Keratinocyte (primary cell): ENCODE measurements at places on chromosomes 11 and 22.

DNA sequence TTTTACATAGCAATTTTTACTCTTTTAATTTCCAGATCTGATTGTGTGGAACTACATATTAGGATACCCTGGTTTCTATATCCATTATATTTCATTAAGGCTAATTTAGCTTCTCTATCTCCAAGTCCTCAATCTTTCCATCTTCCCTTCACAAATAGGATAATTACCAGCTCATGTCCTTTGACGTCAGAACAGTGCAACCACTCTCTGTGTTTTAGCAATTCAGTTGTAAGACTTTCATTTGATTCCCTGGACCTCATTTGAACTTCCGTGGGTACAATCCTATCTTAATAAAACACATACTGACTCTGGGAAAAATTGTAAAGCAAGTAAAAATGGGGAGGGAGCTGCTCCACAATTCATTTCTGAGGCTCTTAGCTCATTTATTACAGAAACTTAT, 52.8 kb downstream of the FAM76B start:
- H3K4me3 ChIP-seq = no peak overlapping the region
- no peak overlapping the region for H3K27ac ChIP-seq
- no peaks in the 10 kb centered on the region for H3K4me1 ChIP-seq
- no peaks in the 10 kb centered on the region for H3K36me3 ChIP-seq

- DNase-seq = no peak
- no peak overlapping the region for H3K4me3 ChIP-seq
- H3K36me3 ChIP-seq = no peaks in the 10 kb centered on the region
- H3K4me1 ChIP-seq = peaks cover 3% of the 10 kb centered on the region
Observed at GRCh38 chr11:2271077-2271326, 614 bp upstream of the ASCL2 start.

DNA sequence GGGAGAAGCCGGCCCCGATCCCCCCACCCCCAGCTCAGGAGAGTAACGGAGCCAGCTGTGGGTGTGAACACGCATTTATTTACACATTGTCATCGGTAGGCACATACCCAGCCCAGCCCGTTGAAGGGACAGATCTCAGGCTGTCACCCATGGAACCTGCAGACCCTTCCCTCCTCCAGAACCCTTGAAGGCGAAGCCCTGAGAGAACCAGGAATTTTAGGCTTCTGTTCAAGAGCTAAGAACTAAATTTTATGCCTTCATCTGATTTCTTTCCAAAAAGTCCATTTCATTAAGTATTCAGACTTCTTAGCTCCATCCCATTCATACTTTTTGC, 379 bp upstream of the BRMS1 start:
- H3K4me1 ChIP-seq = peaks cover 31% of the 10 kb centered on the region
- H3K27me3 ChIP-seq = no peaks in the 10 kb centered on the region
- peak overlapping the region; percentile 70 for H3K4me3 ChIP-seq
- peaks cover 12% of the 10 kb centered on the region for H3K36me3 ChIP-seq
- DNase-seq = no peak
- peak overlapping the region; percentile 79 for H3K27ac ChIP-seq

- no peak overlapping the region for H3K4me3 ChIP-seq
- no peak for DNase-seq
- no peaks in the 10 kb centered on the region for H3K27me3 ChIP-seq
- H3K4me1 ChIP-seq = peaks cover 8% of the 10 kb centered on the region
- peaks cover 4% of the 10 kb centered on the region for H3K36me3 ChIP-seq
Observed at GRCh38 chr11:36373016-36374010, 77.2 kb downstream of the PRR5L start.

GRCh38 chr11:119608781-119609180, 120.2 kb downstream of the NECTIN1 start:
- no peaks in the 10 kb centered on the region for H3K36me3 ChIP-seq
- H3K27ac ChIP-seq = no peak overlapping the region
- peaks cover 7% of the 10 kb centered on the region for H3K4me1 ChIP-seq
- no peaks in the 10 kb centered on the region for H3K27me3 ChIP-seq
- no peak for DNase-seq

GRCh38 chr11:35041070-35041554, 97.9 kb upstream of the CD44 start:
- H3K27me3 ChIP-seq = no peaks in the 10 kb centered on the region
- H3K4me1 ChIP-seq = peaks cover 54% of the 10 kb centered on the region
- no peak for DNase-seq
- peak overlapping the region; percentile 99 for H3K27ac ChIP-seq
- no peaks in the 10 kb centered on the region for H3K36me3 ChIP-seq
- no peak overlapping the region for H3K4me3 ChIP-seq

GRCh38 chr22:26797910-26798309, 140.5 kb downstream of the MIAT start:
- H3K27me3 ChIP-seq = no peaks in the 10 kb centered on the region
- H3K4me1 ChIP-seq = peaks cover 8% of the 10 kb centered on the region
- H3K4me3 ChIP-seq = no peak overlapping the region
- no peaks in the 10 kb centered on the region for H3K36me3 ChIP-seq

DNA sequence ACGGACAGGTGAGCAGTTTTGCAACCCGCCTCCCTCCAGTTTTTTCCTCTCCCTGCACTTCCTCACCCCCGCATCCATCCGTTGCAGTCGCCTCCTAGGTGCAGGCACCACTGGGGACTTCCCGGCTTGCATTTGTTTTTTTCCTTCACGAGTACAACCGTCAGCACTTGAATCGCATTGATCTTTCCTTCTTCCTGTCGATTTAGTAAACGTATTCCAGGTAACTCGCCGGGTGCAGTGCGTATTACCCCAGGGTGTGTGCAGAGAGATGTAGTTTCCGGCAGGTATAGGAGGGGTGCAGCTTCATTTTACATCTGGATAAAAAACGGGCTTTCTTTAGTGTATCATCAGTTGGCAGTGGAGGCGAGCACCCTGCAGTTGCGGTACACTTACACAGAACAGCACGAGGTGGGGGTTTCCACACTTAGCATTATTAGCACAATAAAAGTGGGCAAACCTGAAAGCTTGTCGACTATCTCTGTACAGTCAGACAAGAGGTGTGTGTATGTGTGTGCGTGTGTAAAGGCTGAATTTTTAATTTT, at the start of gene SORL1-AS1:
Gene SORL1-AS1 (minus strand): TSS at position 359 of the 542 bp plus-strand sequence.
- no peaks in the 10 kb centered on the region for H3K36me3 ChIP-seq
- no peak for DNase-seq
- H3K4me3 ChIP-seq = peak within 1 kb of the TSS; percentile 69
- H3K4me1 ChIP-seq = peaks cover 19% of the 10 kb centered on the region

DNA sequence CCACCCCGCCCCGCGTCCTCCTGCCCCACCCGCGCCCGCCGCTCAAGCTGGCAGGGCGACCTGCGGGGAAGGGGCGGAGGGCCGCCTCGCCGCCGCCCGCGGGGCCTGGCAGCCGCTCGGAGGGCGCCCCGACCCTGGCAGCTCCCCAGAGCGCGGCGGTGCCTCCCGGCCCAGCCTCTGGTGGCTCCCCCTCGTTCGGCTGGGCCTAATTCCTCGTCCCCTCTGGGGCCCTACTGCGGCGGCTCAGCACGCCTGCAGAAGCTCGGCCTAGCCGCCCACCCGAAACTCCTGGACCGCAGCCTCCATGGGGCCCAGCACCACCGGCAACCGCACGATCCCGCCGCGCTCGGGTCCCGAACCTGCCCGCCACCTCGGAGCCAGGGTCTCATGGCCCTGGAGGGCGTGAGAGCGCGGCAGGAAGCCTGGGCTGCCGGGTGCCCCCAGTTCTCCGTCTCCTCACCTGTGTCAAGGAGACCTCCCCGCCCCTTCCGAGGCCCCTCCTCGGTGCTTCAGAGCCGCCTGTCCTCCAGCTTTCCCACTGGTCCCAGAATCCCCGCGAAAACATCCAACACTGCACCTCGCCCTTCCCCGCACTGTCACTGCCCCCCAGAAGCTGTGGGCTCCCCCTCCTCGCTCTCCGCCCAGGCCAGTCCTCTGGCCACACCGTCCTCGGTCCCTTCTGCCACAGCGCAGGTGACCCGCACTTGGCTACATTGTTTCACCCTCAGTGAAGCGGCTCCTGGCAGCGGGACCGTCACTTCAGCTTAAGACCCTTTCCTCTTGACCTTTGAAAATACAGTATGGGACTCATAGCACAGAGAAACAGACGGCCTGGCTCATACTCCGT, 613 bp upstream of the GSC2 start:
- H3K27me3 ChIP-seq = peaks cover 53% of the 10 kb centered on the region
- H3K36me3 ChIP-seq = no peaks in the 10 kb centered on the region
- H3K4me1 ChIP-seq = no peaks in the 10 kb centered on the region

- no peak overlapping the region for H3K27ac ChIP-seq
- H3K27me3 ChIP-seq = peaks cover 5% of the 10 kb centered on the region
- DNase-seq = no peak
- H3K36me3 ChIP-seq = no peaks in the 10 kb centered on the region
Observed at GRCh38 chr11:46322759-46323158, 24.5 kb upstream of the DGKZ start.

- H3K36me3 ChIP-seq = peaks cover 13% of the 10 kb centered on the region
- no peak overlapping the region for H3K4me3 ChIP-seq
- H3K27me3 ChIP-seq = no peaks in the 10 kb centered on the region
- H3K4me1 ChIP-seq = no peaks in the 10 kb centered on the region
- DNase-seq = no peak
Observed at GRCh38 chr11:118604566-118604965, 2.8 kb upstream of the PHLDB1 start.

DNA sequence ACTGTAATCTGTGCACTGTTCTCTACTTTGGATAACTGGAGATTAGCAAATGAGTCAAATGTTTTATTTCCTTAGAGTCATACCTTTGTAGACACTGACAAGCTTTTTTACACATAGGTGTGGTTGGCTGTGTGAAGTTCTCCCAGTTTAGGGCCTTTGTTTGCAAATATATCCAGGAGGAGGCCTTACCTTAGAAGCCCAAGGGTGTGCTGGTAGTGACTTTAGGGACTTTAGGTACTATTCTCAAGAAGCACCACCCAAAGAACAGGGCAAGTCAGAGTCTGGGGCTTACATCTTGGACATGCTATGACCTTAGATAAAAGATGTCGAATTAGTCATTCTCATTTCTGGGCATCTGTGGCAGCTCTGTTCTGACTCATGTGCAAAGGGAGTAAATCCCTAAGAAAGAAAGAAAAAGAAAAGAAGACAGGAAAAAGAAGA, 4.8 kb upstream of the FAR1 start:
- no peaks in the 10 kb centered on the region for H3K36me3 ChIP-seq
- H3K27me3 ChIP-seq = no peaks in the 10 kb centered on the region
- no peak overlapping the region for H3K4me3 ChIP-seq
- peaks cover 35% of the 10 kb centered on the region for H3K4me1 ChIP-seq
- DNase-seq = no peak

DNA sequence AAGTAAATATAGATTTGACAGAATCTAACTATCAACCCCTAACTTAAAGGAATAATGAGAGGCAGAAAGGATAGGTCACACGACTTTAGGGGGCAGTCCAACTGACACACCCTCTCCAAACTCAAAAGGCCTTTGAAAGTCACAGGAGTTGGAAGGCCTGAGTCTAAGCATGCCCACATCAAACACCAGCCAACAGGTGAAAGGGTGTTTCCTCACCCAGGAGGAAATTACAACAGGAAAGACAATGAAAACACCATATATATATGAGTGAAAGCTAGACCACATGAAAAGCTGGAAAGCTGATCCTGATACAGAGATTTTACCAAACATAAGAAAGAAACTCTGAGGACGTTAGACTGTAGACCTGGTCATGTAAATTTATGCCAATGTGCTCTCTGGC, 10.5 kb upstream of the DEPDC7 start:
- DNase-seq = no peak
- H3K4me3 ChIP-seq = no peak overlapping the region
- H3K27ac ChIP-seq = no peak overlapping the region
- H3K27me3 ChIP-seq = no peaks in the 10 kb centered on the region
- no peaks in the 10 kb centered on the region for H3K36me3 ChIP-seq

DNA sequence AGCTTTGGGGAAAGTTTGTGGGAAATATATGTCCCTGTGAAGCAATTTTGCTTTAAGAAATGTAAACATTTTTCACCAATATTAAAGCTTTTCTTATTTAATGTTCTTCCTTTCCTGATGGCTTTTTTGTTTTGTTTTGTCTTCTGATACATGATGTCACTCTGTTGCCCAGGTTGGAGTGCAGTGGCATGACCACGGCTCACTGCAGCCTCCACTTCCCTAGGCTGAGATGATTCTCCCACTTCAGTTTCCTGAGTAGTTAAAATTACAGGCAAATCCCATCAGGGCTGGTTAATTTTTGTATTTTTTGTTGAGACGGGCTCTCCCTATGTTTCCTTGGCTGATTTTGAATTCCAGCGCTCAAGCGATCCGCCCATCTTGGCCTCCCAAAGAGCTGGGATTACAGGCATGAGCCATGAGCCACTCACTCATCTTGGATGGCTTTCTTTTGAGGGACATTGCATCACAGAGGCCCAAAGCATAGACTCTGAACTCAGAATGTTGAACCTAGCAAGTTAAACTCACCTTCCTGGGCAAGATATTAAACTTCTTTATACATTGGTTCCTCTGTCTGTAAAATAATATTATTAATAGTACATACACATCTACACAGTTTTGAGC, 651 bp upstream of the CARD16 start:
- no peak overlapping the region for H3K4me3 ChIP-seq
- DNase-seq = no peak
- peak overlapping the region; percentile 65 for H3K27ac ChIP-seq
- H3K4me1 ChIP-seq = peaks cover 27% of the 10 kb centered on the region
- H3K27me3 ChIP-seq = no peaks in the 10 kb centered on the region

GRCh38 chr11:121421149-121421901, 30.8 kb upstream of the SORL1 start:
- no peak overlapping the region for H3K27ac ChIP-seq
- H3K36me3 ChIP-seq = no peaks in the 10 kb centered on the region
- H3K4me1 ChIP-seq = peaks cover 15% of the 10 kb centered on the region
- no peak for DNase-seq
- H3K4me3 ChIP-seq = no peak overlapping the region
- H3K27me3 ChIP-seq = peaks cover 6% of the 10 kb centered on the region

- H3K27ac ChIP-seq = no peak overlapping the region
- no peak for DNase-seq
- no peaks in the 10 kb centered on the region for H3K36me3 ChIP-seq
- no peaks in the 10 kb centered on the region for H3K27me3 ChIP-seq
- no peak overlapping the region for H3K4me3 ChIP-seq
Observed at GRCh38 chr22:46604306-46604690, 15.9 kb upstream of the GRAMD4 start.

GRCh38 chr11:2138431-2139122, 612 bp downstream of the IGF2 start:
- H3K4me3 ChIP-seq = no peak overlapping the region
- H3K36me3 ChIP-seq = no peaks in the 10 kb centered on the region
- DNase-seq = no peak
- no peak overlapping the region for H3K27ac ChIP-seq
- peaks cover 12% of the 10 kb centered on the region for H3K4me1 ChIP-seq

GRCh38 chr22:32880893-32881596, 79.5 kb downstream of the TIMP3 start:
- H3K36me3 ChIP-seq = no peaks in the 10 kb centered on the region
- H3K27me3 ChIP-seq = peaks cover 18% of the 10 kb centered on the region
- DNase-seq = no peak
- H3K27ac ChIP-seq = no peak overlapping the region
- H3K4me1 ChIP-seq = no peaks in the 10 kb centered on the region

DNA sequence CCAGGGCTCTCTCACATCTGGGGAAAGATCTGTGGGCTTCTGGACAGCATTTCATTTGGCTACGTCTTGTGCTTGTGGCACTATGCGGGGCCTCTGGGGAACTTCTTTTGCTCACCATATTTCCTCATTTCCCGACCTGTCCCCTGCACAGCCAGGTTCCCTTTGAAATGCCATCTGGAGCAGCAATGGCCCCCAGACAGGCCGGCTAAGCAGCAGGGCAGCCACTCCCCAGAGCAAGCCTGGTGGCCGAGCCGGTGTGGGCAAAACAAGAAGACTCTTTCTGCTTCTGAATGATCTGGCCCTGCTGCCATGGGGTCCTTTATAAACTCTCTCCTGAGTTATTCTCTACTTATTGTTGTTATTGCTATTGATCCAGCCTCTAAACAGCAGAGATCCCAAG, 190.7 kb upstream of the NECTIN1 start:
- H3K27me3 ChIP-seq = peaks cover 36% of the 10 kb centered on the region
- no peak overlapping the region for H3K27ac ChIP-seq
- H3K36me3 ChIP-seq = no peaks in the 10 kb centered on the region
- no peak for DNase-seq
- H3K4me1 ChIP-seq = no peaks in the 10 kb centered on the region
- H3K4me3 ChIP-seq = no peak overlapping the region
